Activated CD4-positive, alpha-beta T cell treated with anti-CD3 and anti-CD28 coated beads, Interleukin-2, amount 50 U/mL, for 48 hours (primary cell): ENCODE measurements at places on chromosomes 13 and 19.
A peak's percentile ranks its signal among the peaks of the same experiment; 100 is the strongest.

GRCh38 chr13:95154413-95154886 lies 146.8 kb downstream of the ABCC4 start:
- no peak for DNase-seq

- DNase-seq, result no peak
Measured at GRCh38 chr13:38981096-38981495, 9.5 kb downstream of the STOML3 start.

GRCh38 chr19:33430674-33431277 lies 57.3 kb downstream of the CEBPG start:
- DNase-seq, result peak; percentile 77

- peak; percentile 10 for DNase-seq
Measured at GRCh38 chr13:94192431-94192975, 287.0 kb downstream of the DCT start.

GRCh38 chr13:39815345-39816111 lies 160.1 kb downstream of the COG6 start:
- DNase-seq, result no peak

- no peak for DNase-seq
Measured at GRCh38 chr19:48760504-48761205, 5.3 kb downstream of the FGF21 start.

- DNase-seq, result no peak
Measured at GRCh38 chr19:17357078-17357666, 19.8 kb downstream of the GTPBP3 start.

DNA sequence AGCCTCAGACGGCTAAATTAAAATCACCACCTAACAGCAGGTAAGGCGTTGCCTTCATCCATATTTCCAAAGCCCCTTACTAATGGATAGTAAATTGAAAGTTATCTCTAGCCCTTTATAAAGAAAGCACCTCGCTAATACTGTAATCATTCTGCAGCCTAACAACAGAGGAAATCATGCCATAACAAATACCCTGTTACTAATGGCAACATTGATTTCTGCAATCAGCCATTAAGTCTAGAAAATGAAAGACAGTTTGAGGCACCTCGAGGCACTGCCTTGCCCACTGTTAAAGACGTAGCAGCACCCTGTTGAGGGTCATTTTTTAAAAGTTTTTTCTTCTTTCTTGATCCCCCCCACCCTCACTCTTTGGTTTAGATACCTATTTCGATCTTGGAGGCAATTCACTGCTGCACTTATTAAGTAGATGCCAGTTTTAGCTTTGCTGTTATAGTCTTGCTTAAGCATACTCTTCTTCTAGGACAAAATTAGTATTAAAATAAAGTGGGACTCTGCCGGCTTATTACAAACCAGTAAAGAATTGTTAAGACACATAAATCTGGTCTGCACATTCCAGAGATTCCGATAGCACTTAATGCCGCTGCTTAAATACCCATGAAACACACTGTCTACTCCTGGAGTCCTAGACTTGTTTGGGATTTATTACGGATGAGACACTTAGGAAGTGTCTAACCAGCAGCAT lies 74.8 kb downstream of the ZNF536 start:
- no peak for DNase-seq

DNA sequence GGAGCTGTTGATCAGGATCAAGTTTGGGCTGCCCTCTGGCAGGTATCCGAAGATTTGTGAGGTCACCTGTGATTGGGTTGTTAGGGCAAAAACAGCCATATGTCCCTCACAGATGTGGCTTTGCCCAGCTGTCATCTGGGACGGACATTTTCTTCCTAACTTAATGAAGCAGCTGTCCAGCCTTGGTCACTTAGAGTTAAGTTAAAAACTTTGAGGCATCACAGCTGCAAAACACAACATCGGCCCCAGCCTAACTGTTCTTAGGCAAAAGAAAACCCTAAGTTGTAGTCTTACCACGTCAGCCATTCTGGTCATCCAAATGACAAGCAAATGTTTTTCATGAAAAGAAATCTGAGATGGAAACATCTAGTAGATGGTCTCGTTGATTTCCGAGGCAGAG lies 318.4 kb downstream of the DCLK1 start:
- DNase-seq, result no peak

GRCh38 chr19:2327773-2328400 lies 499 bp downstream of the LSM7 start:
- peak; percentile 72 for DNase-seq

- no peak for DNase-seq
Measured at GRCh38 chr19:14769201-14769600, 9.2 kb downstream of the ADGRE2 start.

GRCh38 chr13:65725006-65725405 lies 1505.1 kb downstream of the PCDH9 start:
- DNase-seq, result no peak

DNA sequence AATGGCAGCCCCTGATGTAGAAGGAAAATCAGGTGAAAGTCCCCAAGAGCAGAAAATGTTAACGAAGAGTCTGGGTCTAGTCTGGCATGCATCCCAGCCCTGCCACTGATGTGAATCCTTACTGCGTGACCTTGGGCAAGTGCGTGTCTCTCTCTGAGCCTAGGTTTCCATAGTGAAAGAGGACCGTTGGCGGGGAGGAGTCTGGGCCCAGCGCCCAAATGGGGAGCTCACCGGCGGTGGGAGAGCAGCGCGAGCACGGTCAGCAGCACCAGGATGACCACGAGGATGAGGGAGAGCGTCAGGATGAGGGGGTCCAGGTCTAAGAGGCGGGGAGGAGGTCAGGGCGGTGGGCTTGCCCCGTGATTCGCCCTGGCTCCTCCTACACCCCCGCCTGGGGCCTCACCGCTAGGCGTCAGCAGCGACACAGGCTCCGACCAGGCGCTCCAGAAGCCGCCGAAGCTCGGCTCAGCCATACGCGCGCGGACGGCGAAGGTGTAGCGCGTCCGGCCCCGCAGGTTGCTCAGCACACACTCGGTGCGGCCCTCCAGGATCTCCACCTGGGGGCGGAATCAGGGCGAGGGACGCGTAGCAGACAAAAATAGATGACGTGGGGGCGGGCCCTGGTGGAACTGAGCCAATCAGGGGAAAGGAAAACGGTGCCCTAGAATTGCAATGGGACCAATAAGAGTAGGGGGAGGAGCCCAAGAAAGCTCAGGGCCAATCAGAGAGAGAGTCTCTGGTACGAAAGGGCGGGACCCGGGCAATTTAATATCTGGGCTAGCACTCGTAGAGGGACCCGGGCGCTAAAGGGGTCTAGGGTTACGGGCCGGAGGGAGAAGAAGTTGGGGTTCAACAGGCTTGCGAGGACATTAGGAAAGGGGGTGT lies 3.2 kb downstream of the EPOR start:
- DNase-seq, result peak; percentile 98

- DNase-seq, result no peak
Measured at GRCh38 chr13:92303428-92303827, 905.0 kb downstream of the GPC5 start.

DNA sequence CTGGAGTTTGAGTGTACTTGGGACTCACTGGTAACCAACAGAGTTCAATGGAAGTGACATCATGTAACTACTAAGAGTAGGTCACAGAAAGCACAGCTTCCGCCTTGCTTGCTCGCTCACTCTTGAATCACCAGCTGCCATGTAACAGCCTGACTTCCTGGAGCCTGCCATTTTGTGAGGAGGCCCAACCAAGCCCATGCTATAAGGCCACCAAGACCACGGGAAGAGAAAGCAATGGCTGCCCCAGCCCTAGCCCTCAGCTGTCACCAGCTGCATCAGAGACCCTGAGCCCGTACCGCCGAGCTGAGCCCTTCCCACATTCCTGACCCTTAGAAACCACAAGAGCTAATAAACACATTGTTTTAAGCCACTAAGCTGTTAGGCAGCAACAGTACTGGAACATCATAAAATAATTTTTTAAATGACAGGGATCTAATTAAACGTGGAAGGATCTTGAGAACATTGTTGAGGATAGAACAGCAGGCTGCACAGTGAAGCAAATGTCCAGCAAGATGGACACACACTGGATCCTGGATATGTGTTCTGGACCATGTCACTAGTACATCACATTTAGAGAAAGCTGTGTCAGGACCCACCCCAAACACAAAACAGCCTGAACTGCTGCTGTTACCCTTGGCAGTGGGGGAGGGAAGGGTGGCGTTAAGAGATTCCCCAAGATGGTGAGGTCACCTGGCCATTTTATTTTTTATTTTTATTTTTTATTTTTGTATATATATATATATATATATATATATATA lies 21.7 kb upstream of the LDLR start:
- DNase-seq, result no peak

DNA sequence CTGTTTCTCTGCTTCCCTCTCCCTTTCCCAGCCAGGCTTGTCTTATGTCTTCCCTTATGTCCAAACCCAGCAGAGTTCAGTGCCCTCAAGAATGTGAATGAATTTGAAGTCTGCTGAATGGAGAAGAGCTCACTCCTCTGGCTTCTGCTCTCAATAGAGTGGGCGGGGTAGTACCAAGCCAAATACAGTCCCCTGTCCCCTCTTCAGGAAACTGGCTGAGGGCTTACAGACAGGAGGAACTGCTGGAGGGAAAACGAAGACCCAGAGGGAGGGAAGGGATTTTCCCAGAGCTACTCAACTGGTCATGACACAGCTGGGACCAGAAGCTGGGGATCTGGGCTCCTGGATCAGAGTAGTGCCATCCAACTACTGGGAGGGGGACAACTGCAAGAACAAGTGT lies 32.9 kb upstream of the POU2F2 start:
- no peak for DNase-seq

GRCh38 chr13:77868717-77869116 lies 49.9 kb downstream of the EDNRB start:
- DNase-seq, result no peak

DNA sequence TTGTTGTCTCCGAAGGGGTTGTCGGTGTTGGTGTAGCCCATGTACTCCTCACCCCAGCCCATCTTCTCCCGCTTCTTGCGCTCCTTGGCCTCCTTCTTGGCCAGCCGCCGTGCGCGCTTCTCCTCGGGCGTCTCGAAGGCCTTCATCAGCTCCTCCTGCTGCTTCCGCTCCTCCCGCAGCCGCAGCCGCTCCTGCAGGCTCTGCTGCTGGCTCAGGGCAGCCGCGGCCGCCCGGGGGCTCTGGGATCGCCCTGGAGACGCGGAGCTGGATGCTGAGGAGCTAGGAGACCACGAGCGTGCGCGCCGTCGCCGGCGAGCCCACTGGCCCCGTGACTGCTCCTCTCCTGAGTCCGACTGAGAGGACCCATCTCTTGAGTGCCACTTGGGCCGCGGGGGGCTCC lies 2.9 kb downstream of the CACTIN start:
- no peak for DNase-seq

DNA sequence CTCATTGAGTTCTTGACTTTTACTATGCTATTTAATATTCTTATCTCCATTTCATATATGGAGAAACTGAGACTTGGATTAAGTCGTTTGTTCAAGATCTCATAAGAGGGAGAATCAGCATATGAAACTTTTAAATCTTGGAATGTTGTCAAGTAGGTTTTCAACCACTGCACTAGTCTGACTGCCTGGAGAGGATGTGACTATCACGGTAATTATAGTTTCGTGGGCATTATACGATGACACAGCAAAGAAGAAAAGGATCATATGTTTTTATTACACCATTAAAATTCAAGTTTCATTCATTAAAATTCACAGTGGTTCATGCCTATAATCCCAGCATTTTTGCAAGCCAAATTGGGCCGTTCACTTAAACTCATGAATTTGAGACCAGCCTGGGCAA lies 555.2 kb downstream of the SLITRK1 start:
- DNase-seq, result no peak

GRCh38 chr13:93466502-93467036 lies 240.0 kb downstream of the GPC6 start:
- DNase-seq, result no peak

GRCh38 chr19:48741129-48741999 lies 954 bp upstream of the RASIP1 start:
- DNase-seq, result peak; percentile 41

DNA sequence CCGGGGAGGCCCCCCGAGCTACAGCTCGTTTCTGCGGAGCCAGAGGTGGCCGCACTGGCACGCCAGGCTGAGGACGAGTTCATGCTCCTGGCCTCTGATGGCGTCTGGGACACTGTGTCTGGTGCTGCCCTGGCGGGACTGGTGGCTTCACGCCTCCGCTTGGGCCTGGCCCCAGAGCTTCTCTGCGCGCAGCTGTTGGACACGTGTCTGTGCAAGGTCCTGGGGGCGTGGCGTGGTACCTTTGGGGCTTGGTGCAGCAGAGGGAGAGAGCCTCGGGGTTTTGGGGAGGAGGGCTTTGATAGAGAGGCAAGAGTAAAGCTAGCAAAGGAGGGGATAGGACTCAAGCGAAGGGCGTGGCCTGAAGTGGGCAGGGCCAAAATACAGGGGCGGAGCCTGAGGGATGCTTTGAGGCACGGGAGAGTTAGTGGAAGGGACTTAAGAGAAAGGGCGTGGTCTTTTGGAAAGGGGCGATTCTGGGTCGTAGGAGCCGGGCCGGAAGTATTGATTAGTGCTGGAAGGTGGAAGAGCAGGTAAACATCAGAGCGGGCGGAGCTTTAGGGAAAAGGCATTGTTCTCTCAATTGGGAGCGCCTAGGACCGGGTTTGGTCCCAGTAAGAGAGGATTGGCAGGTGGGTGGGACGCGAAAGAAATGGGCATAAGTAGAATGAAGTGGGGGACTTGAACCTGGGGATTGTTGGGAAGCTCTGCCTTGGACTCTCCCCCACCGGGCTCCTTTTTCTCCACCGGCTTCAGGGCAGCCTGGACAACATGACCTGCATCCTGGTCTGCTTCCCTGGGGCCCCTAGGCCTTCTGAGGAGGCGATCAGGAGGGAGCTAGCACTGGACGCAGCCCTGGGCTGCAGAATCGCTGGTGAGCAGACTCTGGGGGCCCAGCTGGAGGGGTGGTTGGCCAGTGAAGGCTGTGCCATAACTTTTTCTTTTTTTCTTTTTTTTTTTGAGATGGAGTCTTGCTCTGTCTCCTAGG lies 1.2 kb downstream of the PPM1N start:
- DNase-seq, result peak; percentile 79

DNA sequence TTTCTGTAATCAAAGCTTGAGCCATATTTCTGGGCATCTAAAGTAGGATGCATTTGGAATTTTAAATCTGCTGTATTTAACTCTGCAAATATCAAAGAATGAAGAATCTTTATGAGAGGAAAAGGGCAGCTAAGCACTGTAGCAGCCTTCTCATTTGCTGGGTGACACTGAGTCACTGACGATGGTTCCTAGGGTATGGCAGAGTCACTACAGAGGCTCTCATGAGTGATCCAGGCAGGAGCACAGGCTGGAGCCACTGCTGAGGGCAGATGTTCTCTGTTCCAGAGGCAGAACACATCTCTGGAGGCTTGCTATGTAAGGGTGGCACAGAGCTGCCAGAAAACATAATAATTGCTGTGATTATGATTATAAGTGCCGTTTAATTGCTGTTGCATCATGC lies 340.7 kb upstream of the HTR2A start:
- DNase-seq, result no peak

DNA sequence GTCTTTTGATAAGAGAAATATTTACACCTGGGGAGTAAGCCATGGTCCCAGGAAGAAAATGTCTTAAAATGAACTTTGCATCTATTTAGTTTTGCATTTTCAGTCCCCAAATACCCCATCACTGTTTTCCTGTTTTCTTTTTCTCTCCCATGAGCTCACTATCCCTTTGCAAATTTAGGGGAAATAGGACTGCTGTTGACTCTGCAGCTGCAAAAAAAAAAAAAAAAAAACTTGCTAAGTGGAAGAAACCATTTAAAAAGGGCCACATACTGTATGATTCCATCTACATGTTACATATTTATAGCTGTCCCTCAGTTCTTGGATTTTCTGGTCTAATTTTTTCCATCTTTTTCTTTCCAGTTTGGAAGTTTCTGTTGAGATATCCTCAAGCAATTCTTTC lies 98.2 kb upstream of the SERP2 start:
- DNase-seq, result no peak
